ENCODE measurements at places on chromosomes 6 and 20.

DNA sequence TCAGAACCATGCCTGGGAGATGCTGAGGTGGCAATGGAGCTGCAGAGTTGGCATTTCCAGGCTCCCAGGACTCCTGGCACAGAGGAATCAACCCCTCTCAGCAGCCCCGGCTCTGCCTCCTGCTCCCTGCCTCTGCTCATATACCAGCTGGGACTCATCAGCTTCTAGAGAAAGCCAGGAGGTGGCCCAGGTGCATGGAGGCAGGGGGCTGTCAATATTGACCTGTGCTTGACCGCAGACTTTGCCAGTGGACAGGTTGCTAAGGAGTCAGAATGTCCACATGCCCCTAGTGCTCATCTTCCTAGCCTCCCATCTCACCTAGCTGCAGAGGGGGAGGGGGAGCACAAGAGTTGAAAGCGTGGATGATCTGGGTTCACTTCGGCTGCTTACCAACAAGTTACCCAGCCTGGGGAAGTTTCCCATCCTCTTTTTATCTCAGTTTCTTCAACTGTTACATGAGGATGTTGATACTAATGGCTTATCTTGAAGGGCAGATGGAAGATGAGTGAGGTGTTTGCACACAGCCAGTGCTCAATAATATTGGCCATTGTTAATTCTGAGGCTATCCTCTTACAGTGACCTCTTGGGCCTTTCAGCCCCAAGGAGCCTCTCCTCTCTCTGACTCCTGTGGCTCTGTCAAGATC, 9.2 kb upstream of the SCRT2 start:
- no peak for DNase-seq

DNA sequence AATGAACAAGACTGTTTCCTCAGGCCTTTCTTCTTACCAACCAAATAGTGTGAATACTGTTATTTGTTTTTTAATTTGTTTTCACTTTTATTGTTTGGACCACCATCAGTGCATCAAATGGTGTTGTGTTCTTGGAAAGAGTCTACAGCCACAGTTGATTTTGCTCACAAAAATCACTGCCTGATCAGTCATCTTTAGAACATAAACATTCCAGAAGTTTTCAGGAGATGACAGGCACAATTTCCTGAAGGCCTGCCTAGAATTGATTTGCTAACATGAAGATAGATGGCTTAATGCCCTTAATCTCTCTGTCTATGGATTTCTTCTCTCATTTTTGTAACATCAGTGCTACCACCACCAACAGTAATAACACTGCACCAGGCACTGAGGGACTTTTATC, 13.5 kb downstream of the IL22RA2 start:
- no peak for DNase-seq

GRCh38 chr6:106750142-106750918, 121.0 kb downstream of the QRSL1 start:
- DNase-seq = no peak

DNA sequence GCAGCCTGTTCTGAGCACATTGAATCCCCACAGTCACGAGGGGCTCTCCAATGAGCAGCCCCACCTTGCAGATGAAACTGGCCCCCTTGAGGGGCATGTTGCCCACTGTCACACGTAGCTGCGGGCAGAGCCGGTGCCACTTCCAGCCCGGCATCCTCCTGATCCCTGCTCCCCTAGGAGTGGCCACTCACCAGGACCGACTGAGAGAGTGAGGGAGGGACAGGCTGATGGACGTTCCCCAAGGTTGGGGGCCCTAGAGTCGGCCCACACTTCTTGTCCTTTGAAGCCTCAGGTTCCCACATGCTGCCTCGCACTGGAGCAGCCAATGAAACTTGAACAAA, 10.5 kb downstream of the ENTPD6 start:
- DNase-seq = no peak

GRCh38 chr20:51366155-51366886, 176.2 kb downstream of the NFATC2 start:
- peak; percentile 100 for DNase-seq

GRCh38 chr20:49846206-49846807, 33.7 kb downstream of the SLC9A8 start:
- DNase-seq = peak; percentile 23

Measured in fibroblast of lung (primary cell).